ENCODE measurements at places on chromosomes 1 and 21.
A peak's percentile ranks its signal among the peaks of the same experiment; 100 is the strongest.

- no peak for DNase-seq
Measured at GRCh38 chr1:223350361-223350908, 13.5 kb downstream of the SUSD4 start.

- DNase-seq: no peak
Measured at GRCh38 chr21:45116066-45116465, 41.7 kb downstream of the ADARB1 start.

- no peak for DNase-seq
Measured at GRCh38 chr1:53558739-53559315, 99.6 kb downstream of the DMRTB1 start.

- no peak for DNase-seq
Measured at GRCh38 chr21:28220680-28221079, 772.0 kb downstream of the LTN1 start.

- DNase-seq: no peak
Measured at GRCh38 chr1:236916131-236916800, 88.0 kb downstream of the MT1HL1 start.

- no peak for DNase-seq
Measured at GRCh38 chr21:17900281-17900989, 81.3 kb upstream of the C21orf91 start.

DNA sequence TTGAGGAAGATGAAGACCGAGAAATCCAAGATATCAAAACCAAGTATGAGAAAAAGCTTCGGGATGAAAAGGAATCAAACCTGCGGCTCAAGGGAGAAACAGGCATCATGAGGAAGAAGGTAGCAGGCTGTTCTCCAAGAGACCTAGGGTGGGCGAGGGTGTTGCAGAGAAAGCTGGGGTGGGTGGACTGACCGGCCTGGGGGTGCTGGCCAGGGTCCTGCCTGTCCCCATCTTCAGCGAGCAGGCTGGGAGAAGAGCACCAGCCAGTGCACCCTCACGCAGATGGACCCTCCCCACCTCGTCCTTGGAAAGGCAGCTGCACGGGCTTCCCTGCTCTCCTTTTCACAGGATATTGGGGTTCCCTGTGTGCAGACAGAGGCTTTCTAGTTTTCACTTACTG, 46.9 kb upstream of the TMEM125 start:
- no peak for DNase-seq

GRCh38 chr1:109531826-109532364, 7.8 kb upstream of the GPR61 start:
- DNase-seq: no peak

DNA sequence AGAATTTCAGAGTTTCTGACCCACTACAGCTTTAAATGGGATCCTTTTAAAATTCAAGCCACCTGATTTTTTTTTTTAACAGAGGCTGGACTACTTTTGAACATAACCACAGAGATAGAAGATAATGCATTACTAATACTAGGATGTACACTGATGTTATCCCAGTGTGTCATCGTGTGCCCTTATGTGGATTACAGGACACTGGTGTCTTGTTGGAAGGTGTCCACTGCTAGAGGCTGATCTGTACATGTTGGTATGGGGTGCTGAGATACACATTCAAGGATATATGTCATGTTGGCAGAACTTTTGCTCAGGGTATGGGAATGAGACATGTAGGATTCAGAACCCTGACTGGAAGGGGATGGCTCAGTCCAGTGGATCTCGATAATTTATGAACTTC, 56.3 kb downstream of the INAVA start:
- DNase-seq: no peak

DNA sequence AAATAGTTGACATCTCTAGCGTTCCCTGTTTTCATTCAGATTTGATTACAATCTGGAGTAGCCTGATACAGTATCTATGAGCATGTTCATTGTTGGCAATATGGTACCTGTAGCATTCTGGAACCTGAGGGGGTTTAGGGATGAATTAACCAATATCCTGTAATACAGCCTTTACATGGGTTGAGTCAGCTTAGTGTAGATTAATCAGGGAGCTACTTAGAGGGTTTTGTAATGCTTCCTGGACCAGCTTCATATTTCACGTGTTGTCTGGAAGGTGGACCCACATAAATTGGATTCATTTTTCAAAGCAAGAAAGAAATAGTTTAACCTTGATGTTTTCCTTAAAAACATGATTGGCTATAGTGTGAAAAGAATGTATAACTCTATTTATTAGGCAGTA, 3.6 kb downstream of the OTUD3 start:
- DNase-seq: no peak

GRCh38 chr1:232578651-232579195, 51.2 kb downstream of the SIPA1L2 start:
- DNase-seq: peak; percentile 22

DNA sequence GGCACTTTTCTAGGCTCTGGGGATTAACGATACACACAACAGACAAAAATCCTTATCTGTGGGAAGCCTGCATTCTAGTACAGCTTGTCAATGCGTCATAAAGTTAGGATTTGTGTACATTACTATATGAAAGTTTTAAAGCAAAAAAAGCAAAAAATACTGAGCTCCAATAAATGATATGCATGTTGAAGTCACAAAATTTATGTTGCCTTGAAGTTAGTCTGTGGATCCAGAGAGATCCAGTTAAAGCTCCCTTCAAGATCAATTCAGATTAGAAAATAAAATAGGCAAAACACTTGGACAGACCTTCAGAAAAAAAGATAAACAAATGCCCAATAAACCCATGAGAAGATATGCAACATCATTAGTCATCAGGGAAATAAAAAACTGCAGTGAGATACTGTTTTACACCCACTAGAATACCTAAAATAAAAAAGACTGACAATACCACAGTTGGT, 33.1 kb upstream of the KCNQ4 start:
- DNase-seq: no peak

GRCh38 chr1:180002437-180002836, 47.8 kb downstream of the CEP350 start:
- no peak for DNase-seq

GRCh38 chr21:38751379-38752050, 54.2 kb upstream of the ETS2 start:
- no peak for DNase-seq

DNA sequence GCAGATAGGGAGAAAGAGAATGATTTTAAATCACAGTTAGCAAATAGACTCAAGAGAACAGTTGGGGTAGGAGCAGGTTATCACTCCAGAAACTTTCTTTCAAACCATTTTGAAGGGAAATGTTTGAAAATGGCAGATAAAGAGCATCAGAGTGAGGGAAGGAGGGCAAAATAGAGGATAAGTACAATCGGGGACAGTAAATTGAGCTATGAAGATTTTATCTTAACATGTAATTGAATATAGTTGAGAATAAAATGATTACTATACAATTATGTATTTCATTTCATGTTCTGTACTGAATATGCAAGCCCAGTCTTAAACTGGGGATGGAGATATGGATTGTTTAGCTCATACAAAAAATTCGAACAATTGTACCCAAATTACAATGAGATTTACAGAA, 54.0 kb downstream of the MAP10 start:
- no peak for DNase-seq

DNA sequence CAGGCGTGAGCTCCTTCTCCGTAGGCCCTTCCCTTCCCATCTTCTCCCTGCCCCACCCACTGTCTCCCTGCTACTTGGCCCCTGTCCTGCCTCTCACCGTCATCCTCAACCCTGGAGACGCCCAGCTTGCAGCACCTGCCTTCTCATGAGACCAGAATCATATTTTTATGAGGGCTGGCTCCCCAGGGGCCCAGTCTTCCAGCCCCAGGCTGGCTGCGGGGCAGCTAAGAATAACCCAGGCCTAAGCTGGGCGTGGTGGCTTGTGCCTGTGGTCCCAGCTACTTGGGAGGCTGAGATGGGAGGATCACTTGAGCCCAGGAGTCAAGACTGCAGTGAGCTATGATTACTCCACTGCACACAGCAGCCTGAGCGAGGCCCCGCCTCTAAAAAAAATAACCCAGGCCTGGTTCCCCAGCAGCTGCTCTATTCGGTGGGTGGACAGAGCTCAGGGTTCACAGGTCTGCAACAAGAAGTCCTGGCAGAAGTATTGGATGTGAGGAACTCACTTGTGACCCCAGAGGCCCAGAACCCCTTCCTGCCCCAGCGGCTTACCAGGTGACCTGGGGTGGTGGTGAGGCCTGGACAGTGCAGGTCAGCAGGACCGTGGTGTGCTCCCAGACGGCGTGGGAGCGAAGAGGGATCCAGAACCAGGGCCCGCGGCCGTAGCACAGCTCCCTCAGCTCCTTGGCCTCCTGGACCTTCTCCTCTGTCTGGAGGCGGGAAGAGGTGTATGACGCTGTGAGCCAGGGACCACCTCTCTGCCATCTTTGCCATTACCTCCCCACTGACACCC, 6.4 kb downstream of the MYOM3 start:
- no peak for DNase-seq

All from activated CD4-positive, alpha-beta T cell treated with anti-CD3 and anti-CD28 coated beads, Interleukin-2, amount 10 ng/mL, durations not matched to agents 7 days and 5 days (primary cell).